ENCODE measurements at places on chromosomes 2 and 18.
A peak's percentile ranks its signal among the peaks of the same experiment; 100 is the strongest.

- peak; percentile 53 for DNase-seq
These were observed 103.3 kb downstream of the EXOC6B start for GRCh38 chr2:72722492-72723070.

DNA sequence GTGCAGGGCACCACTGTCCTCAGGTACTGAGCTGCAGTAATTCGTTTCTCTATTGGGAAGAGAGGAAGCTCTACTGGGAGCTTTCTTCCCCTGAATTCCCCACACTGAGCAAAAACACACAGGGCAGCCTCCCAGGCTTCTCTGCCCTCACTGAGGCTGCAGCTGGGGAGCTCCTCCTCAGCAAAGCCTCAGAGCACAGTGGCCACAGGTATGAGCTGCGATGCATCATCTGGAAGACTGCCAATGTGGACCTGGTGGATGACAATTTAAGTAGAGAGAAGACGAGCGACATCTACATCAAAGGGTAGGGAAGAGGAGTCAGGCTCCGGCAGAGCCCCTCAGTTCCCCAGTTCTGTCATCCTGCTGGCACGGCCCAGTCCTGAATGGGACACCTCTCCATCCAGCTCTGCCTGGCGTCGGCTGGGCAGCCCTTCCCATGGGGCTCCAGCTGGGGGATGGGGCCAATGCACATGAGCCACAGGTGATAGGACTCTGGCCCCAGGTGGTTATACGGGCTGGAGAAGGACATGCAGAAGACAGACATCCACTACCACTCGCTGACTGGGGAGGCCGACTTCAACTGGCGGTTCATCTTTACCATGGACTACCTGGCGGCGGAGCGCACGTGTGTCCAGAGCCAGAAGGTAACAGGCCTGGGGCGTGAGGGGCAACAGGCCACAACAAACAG lies 37.6 kb downstream of the LMAN2L start:
- DNase-seq: no peak

DNA sequence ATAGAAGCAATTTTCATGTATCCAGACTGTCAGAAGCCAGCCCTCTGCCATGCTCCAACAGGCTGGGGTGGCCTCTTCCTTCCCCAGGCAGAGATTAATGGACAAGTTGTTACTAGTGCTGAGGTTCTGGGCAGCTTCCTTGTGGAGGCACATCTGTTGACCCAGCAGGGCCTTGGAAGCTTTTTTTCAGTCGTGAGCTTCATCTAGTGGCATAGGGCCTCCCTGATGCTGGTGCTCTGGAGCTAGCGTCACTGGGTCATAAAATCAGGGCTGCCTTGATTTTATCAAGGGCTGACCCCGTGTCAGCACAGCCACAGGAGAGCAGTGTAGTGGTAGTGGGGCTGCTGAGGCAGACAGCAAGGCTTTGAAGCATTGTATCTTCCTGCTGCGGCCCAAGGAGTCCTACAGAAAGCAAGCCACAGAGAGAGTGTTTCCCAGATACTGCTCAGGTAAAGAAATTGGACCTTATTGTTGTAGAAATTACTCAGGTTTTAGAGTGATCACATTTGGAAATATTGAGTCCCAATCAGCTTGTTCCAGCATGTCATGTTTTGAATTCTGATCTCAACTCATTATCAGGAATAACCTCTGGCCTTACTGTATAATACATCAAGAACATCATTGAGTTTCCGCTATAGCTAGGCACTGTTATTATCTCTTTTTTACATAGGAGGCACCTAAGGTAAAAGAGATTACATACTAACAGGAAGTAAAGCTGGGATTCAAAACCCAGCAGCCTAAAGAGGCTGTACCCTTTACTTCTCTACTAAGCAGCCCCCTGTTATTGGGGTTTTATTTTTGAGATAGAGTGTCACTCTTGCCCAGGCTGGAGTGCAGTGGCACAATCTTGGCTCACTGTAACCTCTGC lies 92.3 kb upstream of the ALPP start:
- no peak for DNase-seq

- DNase-seq: no peak
These were observed 49.4 kb downstream of the LONRF2 start for GRCh38 chr2:100272841-100273329.

- no peak for DNase-seq
These were observed 32.1 kb downstream of the TOGARAM2 start for GRCh38 chr2:29013057-29013780.

DNA sequence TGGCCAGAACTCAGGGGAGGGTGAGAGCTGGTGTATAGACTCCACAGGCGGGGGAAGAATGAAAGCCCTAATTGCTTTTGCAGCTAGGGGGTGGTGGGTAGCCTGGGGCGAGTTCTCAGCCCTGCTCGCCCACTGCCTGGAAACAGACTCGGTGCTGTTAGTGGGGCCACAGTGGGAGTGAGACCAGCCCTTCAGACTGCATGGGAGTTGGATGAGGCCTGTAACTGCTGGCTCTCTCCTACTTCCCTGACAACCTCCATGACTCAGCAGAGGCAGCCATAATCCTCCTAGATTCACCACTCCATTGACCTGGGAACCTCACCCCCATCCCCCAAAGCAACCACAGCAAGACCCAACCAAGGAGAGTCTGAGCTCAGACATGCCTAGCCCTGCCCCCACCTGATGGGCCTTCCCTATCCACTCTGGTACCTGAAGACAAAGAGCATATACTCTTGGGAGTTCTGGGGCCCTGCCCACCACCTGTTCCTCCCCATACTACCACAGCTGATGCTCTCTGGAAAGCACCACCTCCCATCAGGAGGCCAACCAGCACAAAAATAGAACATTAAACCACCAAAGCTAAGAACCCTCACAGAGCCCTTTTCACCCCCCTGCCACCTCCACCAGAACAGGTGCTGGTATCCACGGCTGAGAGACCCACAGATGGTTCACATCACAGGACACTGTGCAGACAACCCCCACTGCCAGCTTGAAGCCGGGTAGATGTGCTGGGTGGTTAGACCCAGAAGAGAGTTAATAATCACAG lies 226.3 kb downstream of the EIPR1 start:
- DNase-seq: no peak

Data from cardiac muscle cell (in vitro differentiated cells and primary cell).